ENCODE measurements at places on chromosomes 11 and 22.

GRCh38 chr22:29049655-29050263, 11.9 kb downstream of the C22orf31 start:
- DNase-seq: no peak

DNA sequence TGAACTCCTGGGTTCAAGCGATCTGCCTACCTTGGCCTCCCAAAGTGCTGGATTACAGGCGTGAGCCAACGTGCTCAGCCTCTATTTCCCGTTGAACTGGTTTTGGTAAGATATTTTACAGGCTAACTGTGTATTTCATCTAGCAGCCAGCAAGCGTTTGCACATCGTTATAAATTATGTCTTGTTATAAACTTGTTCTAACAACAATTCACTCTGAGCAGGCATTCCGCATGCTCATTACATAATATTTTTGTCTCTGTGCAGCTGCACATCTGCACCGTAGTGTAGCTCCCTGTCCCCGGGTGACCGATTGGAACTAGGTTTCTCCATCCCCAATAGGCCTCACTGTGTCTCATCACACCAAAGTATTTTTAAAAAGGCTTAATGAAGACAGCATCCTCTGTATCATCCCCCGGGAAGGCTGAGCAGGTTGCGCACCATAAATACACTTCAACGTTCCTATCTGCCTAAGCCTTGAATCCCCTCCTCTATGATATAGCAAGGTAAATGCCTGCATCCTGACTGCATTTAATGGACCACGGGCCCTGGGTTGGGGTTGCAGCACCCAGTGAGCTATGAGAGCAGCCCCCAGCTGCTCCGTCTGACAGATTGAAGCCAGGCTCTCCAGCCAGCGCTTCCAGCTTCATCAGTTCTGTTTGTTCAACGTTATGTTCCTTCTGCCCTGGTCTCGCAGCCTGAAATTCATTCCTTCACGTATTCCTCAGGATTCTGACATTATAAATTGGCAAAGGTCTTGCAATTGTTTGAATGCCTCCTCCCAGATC, 47.7 kb downstream of the TST start:
- no peak for DNase-seq

DNA sequence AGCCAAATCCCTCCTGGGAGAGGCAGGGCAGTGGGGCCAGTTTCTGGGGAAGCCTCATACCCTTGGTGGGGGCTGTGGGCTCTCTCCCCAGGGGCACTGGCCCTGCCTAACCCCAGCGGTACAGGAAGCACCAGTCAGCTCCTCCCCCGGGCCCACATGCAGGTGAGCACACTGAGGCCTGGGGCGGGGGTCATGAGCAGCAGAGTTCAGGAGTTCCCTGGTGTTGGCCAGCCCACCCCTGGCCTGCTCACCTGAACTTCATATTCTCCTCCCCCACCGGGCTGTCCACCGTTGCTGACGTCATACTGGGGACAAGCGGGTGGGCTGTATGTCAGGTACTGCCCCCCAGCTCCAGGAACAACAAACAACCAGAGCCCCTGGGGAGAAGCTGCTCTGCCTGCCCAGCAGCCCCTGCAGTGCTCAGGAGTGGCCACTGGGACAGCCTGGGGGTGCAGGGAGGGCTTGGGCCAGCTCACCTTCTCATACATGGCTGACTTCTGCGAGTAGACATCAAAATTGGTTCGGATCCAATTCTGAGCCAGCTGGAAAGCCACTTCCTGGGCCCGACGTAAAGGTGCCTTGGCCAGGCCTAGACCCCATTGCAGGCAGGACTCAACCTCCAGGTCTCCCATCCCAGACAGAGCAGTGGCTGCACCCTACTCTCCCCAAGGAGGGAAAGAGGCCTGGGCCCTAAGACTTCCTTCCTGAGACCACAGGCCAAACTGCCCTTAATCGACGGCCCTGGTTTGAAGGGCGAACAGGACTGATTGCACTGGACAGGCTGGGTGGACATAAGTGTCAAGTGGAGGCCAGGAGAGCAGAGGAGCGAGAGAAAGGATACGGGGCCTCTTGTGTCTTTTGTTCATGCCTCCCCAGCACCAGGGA, 20.8 kb downstream of the TREH start:
- no peak for DNase-seq

GRCh38 chr11:115333949-115334348, 170.3 kb downstream of the CADM1 start:
- no peak for DNase-seq
